ENCODE measurements at places on chromosomes 7 and 10.

DNA sequence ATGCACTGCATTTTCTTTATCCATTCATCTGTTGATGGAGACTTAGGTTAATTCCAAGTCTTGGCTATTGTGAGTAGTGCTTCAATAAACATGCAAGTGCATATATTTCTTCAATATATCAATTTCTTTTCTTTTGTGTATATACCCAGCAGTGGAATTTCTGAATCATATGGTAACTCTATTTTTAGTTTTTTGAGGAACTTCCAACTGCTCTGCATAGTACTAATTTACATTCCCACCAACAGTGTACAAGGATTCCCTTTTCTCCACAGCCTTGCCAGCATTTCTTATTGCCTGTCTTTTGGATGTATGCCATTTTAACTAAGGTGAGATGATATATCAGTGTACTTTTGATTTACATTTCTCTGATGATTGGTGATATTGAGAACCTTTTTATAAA is 145.2 kb downstream of the LYZL1 start:
- no peak for DNase-seq

DNA sequence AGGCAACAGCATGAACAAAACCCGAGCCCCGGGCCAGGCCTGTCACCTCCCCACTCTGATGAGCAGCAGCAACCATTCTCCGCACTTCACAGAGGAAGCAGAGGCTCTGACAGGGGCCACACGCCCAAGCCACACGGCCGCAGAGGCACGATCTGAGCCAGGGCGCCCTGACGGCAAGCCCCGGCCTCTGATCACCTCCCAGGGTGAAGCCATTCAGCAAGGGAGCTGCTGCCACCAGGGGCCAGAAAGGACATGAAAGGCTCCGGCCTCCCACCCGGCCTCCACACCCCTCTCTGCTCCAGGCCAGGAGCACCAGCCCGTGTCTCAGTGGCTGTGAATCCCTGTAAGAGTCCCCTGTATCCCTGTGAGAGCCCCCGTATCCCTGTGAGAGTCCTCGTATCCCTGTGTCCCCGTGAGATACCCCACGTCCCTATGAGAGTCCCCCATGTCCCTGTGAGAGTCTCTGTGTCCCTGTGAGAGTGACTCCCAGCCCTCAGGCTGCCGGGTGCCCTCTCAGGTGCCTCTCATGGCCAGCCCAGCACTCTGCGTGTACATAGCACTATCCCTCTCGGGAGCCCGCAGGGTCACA is 187.8 kb downstream of the MAD1L1 start:
- no peak for DNase-seq

- no peak for DNase-seq
Measured at GRCh38 chr7:128403676-128404075, 6.1 kb downstream of the IMPDH1 start.

DNA sequence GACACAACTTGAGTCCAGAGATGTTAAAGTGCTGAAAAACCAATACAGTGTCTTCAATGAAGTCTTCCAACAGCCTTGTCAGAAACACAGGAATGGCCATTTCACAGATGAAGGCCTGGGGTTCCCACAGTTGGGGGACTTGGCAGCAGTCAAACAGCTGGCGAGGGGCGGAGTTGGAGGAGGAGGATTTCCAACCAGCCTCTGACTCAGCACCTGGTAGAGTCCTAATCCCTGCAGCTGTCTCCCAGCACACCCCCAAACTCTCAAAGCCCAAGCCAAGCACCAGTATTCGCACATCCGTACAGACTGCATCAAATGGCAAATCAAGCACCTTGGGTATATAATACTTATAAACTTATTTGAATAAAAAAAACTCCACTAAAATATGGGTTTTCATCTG is 28.0 kb downstream of the CTBP2 start:
- no peak for DNase-seq

DNA sequence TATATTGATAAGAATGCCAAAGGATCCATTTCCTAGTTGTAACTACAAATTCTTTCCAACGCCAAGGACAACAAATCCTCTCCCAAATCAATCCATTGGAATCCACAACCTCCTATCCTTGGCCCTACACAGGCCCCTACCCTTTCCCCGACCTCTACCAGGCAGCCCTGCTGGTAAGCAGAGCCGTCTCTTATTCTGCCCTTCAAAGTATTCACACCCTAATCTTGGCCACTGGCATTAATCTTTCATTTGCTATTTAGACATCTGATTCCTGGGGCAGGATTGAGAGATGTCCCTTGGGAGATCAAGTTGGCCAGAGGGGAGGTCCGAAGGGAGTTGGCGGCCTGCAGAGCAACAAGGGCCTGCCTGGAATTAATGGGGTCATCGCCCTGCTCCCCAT is 161.4 kb downstream of the PLXNA4 start:
- DNase-seq = no peak

DNA sequence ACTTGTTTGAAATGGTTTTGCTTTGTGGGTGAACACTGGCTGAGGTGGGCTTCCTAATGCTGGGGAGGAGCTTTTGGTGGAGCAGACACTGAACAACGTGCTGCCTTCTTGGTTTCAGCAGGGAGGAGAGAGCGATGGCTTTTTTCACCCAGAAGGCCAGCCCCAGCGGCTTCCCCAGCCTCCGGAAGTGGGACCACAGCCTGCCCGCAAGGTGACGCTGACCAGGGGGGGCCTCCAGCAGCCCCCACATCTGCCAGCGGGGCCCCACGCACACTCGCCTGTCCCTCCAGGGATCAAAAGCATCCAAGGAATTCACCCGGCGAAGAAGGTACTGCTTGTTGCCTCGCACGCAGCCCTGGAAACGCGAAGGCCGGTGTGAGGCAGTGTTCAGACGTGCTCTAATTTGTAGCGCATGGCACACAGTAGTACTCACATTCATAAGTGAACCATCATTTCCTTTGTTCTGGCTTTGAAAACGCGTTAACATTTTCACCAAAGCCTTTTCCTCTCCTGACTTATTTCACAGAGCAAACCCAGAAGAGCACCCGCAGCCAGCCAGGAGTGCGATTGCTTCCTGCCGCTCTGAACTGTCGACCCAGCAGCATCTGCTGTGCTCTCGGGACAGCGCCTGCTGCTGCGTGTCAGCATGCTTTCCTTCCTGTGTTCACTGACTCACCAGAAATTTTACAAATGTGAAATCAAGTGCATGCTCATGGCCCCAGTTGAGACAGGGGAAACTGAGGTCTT is 48.4 kb downstream of the SHH start:
- no peak for DNase-seq

DNA sequence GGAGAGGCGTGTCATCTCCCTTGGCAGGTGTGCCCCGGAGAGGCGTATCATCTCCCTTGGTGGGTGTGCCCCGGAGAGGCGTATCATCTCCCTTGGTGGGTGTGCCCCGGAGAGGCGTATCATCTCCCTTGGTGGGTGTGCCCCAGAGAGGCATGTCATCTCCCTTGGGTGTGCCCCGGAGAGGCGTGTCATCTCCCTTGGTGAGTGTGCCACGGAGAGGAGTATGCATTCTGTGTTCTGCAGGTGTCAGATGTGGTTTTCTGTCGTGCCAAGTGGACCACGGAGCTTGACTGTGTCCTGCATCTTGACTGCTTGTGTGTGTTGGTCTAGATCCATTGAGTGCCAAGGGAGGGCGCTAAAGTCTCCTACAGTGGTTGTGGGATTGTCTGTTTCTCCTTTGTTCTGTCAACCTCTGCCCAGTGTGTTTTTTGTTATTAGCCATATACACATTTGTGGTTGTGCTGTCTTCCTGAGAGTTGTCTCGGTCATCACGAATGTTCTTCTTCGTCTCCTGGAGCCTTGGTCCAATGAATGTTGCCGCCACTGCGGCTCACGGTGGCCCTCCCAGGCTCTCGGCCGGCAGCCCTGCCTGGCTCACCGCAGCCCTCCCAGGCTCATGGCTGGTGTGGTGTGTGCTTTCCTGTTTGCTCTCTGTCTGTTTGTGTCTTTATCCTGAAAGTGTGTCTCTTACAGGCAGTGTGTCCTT is 96.8 kb downstream of the INPP5A start:
- DNase-seq = peak; percentile 12

GRCh38 chr10:49379596-49380410 is 16.1 kb downstream of the DRGX start:
- DNase-seq = no peak
